ENCODE measurements at places on chromosomes 2 and 18.

DNA sequence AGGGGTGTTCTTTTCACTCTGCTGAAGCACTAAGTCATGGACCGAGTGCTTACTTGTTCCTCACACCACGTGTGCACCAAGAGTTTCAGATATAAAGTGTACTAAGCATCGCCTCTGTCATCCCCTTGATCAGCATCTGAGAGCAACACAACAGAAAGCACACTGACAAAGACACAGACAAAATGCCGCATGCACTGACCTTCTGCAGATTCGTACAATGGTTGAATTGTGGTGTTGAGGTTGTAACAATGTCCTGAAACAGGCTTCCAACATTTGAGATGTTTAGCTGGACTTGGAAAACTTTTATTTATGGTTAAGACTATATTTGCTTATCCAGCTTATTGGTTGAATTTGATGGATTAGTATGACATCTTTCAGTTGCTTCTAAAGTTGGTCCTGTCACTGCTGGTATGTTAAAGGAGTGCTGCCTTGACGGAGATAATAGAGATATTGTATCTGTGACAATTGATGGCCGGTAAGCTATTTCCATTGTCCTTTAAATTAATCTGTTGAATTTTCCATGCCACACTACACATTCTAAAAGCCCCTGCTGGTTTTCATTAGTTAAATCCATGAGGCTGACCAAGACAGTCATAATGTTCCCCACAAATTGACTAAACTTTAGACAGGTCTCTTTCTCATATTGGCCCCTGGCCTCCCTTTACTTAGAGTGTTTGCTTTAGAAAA is 99.9 kb downstream of the CBLN2 start:
- no peak for DNase-seq

DNA sequence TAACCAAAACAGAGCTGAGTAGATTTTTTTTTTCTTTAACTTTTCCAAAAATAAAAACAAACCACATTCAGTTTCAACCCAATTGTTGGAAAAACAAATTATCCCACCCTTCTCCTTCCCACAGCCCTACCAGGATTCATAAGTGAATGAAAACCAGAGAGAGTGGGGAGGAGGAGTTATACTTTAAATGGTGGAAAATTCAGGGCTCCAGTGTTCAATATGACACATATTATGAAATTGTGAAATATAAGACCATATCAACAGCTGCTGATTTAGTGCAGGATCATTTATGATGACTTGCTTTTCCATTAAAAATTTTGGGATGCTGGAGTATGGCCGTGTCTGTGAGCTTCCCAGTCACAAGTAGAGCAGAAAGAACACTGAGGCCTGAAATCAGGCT is 26.7 kb downstream of the COLEC12 start:
- DNase-seq, result no peak

DNA sequence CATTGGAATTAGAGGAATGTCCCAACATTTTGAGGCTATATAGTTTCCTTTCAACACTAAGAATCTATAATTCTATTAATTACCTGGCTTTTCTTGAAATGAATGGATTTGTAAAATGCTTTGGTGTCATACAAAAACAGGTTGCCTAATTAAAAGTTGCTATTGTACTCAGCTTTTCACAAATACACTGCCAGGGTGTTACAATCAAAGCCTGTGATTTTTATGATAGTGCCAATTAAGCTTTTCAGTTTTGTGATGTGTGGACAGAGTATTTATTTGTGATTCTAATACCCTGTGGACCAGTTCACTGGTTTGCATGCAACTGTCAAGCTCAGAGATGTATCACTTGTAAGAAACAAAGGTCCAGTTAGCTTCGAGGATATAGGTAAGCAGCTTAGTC is 71.8 kb downstream of the NAB1 start:
- DNase-seq, result no peak

DNA sequence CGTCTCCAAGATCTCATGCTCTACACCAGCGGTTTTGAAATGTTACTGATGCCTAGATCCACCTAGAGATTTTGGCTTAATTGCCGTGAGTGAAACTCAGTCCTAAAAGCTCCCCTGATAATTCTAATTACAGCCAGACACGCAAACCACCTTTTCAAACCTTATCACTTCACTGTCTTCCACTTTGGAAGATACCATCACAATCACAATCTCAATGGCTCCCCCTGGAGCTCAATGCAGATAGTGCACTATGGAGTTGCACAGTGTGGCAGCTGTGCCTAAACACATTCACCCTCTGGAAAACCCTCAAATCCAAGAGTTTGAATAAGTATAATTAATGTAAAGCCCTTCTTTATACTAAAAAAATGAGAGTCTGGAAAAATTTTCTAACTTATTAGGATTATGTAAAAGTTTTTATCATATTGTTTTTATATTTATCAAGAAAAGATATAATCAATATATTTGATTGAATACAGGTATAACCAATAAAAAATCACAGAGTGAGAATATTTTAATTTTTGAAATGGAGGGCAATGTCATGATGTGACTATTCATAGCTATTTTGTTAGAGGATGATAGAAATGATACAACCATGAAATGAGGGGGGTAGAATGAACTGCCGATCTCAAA is 102.9 kb upstream of the SLC8A1 start:
- DNase-seq, result peak; percentile 37

GRCh38 chr2:25358836-25359235 is 17.1 kb upstream of the DNMT3A start:
- DNase-seq, result no peak

Measured in Kasumi-1 (cell line).